Activated T-helper 1 cell treated with anti-CD3 and anti-CD28 coated beads, Interleukin-2, amount 50 U/mL, for 16 hours (primary cell): ENCODE measurements at places on chromosomes 2 and 18.

DNA sequence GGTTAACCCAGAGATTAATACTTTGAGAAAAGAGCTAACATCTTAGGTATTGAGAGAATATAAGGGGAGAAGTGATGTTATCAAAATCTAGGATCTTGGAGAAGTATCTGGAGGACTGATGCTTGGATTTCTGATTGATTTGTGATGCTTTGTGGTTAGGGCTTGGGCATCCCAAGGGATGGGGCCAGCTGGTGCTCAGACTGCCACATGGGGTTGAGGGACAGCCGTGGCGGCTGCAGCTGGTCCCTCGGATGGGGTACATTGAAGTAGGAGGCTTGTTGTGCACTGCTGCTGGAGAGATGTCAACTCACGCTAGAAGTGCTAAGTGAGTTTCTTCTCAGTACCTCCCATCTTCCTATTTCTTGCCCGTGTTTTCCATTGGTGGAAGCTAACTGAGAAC is 22.4 kb downstream of the HRH4 start:
- DNase-seq = no peak

GRCh38 chr2:168705534-168706470 is 96.6 kb upstream of the NOSTRIN start:
- DNase-seq = no peak

DNA sequence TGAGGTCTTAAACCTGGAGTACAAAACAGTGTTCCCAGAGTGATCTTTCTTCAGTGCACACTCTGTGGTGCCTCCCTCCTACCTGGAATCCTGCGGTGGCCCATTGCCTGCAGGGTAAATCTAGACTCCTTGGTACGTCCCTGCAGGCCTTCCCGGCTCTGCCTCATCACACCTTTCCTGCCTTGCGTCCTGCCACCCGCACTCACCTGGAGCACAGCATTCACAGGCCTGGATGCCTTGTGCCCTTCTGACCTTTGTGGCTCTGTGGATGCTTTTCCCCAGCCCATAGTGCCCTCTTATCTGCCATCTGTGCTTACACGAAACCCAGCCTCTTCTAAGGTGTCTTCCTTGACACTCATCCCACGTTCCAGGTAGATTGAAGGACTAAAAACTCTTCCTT is 62.7 kb downstream of the PRKRA start:
- no peak for DNase-seq

GRCh38 chr2:46045888-46046287 is 251.3 kb upstream of the EPAS1 start:
- no peak for DNase-seq

GRCh38 chr2:225042800-225043167 is 516 bp upstream of the DOCK10 start:
- no peak for DNase-seq

DNA sequence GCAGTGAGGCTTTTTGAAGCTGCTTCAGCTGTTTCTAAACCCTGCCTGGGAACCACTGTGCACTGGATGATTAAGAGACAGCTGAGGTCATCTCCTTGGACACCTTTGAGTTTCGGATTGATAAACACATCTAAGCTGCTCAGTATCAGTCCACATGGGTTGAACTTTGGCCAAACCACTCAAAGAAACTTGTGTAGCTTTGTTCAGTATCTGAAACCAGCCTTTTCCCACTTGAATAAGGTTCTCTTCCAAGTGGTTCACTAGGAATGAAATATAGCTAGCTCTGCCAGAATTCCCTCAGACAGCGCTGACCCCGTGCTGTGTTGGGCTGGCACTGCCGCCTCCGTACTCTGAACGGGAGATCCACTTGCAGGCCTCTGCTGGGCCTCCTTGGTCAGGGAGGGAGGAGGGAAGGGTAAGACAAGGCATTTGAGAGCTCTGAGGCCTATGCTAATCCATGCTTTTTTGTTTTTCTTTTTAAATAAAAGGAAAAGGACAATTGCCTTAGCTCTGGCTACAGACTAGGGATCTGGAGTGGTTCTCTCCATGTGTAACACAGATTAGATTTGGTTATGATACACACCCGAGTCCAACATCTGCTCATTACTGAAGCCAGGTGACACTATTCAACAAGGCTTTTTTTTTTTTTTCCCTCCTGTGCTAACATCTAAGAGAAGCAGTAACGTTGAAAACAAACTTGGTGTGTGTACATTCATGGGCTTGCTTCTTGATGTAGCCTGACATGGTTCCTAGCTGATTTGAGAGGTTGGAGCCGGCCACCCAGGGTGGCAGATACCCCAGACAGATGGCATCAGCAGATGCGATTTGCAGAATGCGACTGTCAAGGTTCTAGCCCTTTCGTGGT is 67.7 kb downstream of the NCK2 start:
- no peak for DNase-seq

- DNase-seq = no peak
These were observed 110.2 kb upstream of the TRIB2 start for GRCh38 chr2:12606472-12607000.
